Aorta (tissue), 5 donors: ENCODE measurements at places on chromosomes 2 and 18. TPM values are rescaled to one million over a fixed set of nuclear protein-coding genes. Genes with fewer than 3 reads are reported as not detected.

SOWAHC gene
- total RNA-seq = 15.0 TPM

FNDC4 gene
- 12.1 TPM for total RNA-seq

PKP4 gene
- 128 TPM for total RNA-seq

TFCP2L1 gene
- total RNA-seq = 0.69 TPM

GCG gene
- not detected for total RNA-seq

ANKRD62 gene
- not detected for total RNA-seq

DNA sequence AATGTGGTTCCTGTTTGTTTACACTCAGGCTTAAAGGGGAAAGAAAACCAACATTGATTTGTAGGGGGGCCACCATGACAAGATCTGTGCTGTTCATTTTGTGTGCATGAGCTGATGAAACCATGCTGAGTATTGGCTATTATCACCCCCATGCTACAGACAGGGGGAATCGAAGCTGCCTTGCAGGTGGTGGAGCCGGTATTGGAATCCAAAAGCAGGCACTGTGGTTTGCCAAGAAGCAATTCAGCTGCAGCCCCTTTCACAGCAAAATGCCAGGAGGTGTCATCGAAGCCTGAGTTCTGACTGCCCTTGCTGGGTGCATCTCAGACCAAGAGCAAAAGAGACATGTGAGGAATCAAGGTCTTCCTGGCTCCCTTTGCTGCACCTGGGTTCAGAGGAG is 221.9 kb downstream of the UXS1 start:
- no peak overlapping the region for H3K4me3 ChIP-seq
- H3K27ac ChIP-seq = no peak overlapping the region
- no peaks in the 10 kb centered on the region for H3K4me1 ChIP-seq
- no peaks in the 10 kb centered on the region for H3K27me3 ChIP-seq

GRCh38 chr2:226905718-226906117 is 69.9 kb downstream of the RHBDD1 start:
- no peak overlapping the region for H3K27ac ChIP-seq
- no peaks in the 10 kb centered on the region for H3K27me3 ChIP-seq
- H3K36me3 ChIP-seq = no peaks in the 10 kb centered on the region
- H3K4me1 ChIP-seq = no peaks in the 10 kb centered on the region
- no peak overlapping the region for H3K4me3 ChIP-seq

DNA sequence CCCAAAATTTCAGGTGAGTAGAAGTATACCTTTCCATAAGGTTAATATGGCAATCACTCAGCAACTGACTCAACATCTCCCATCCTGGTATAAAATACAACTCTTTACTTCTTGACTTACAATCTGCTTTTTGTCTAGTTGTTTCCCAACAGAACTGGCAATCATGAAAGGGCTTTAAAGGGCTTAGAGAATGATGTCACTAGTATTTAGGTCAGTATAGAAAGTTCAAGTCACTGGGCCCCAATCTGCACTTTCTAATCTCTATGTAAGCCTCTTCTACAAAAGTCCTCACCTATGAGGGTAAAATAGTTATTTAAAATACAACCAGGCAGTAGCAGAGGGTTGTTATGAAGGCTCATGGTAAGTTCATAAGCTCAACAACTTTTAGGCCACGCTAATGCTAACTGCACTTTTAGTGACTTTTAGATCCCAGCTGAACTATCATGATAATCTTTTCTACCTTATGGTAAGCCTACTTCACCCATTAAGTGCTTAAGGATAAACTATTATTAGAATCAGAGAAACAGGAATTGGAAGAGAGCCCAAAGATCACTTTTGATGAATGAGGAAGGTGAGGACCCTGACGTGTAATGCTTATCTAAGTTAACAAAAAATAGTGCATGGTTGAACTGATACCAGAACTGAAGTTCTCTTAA is 79.6 kb downstream of the GORASP2 start:
- no peaks in the 10 kb centered on the region for H3K4me1 ChIP-seq
- no peak overlapping the region for H3K4me3 ChIP-seq
- no peak for DNase-seq
- H3K27ac ChIP-seq = no peak overlapping the region
- H3K27me3 ChIP-seq = no peaks in the 10 kb centered on the region

DNA sequence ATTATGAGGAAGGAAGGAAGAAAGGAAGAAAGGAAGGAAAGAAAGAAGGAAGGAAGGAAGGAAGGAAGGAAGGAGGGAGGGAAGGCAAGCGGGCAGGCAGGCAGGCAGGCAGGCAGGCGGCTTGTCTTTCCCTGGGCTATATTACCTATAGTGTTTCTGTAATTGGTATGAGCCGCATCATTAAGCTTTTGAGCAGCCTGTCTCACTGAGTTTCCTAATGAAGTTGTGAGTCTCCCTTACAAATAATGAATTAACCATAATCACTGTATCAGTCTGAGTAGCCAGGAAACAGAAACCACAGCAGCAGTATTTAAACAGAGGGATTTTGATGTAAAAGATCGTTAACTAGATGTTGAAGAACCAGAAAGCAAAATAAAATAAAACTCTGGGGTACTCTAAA is 11.8 kb upstream of the SULT1C3 start:
- no peaks in the 10 kb centered on the region for H3K27me3 ChIP-seq
- H3K4me3 ChIP-seq = no peak overlapping the region
- H3K4me1 ChIP-seq = no peaks in the 10 kb centered on the region
- DNase-seq = no peak
- no peak overlapping the region for H3K27ac ChIP-seq
- no peaks in the 10 kb centered on the region for H3K36me3 ChIP-seq

DNA sequence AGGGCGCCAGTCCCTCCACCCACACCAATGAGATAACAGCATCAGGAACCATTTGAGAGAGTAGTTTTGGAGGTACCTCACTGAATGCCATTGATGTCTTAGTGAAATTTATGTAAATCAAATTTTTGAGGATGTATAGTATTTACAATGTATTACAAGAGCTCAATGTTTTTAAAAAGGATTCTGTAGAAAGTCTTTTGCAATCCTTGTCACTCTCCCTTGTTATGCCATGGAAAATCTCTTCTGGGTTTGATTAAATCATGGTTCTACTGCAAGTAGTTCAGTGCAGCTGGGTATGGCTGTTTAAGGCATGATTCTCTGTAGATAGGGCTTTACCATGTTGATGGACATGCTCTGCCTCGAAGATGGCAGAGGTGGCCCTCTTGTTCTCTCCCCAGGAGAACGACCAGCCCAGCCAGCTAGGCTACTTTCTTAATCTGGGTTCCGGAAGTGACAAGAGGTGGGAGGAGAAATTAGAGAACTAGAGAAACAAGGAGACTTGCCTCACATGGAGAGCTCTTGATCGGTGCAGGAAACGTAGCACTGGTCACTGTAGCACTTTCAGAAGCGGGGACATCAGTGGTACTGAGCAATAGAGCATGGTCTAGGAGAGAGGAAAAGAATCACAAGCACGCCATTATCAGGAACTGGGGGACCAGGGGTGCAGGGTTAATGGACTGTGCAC is 202.7 kb downstream of the CLIP4 start:
- no peak overlapping the region for H3K27ac ChIP-seq
- no peak for DNase-seq
- no peaks in the 10 kb centered on the region for H3K36me3 ChIP-seq
- no peaks in the 10 kb centered on the region for H3K4me1 ChIP-seq
- no peaks in the 10 kb centered on the region for H3K27me3 ChIP-seq

DNA sequence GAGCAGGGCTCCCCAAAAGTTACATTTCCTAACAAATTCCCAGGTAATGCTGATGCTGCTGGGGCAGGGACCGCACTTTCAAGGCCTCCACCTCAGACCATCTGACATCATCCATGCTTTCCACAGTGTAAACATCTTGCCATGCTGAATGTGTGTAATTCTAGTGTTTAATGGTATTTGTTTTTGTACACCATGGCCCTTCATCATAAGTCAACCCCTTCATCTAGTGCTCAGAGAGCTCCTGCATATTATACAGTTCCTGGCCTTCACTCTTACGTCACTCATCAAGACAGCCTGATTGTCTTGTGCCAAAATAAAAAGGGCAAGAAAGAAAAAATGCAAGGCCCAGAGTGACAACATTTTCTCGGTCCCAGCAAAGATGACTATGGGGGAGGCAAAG is 77.5 kb upstream of the ZFP36L2 start:
- no peaks in the 10 kb centered on the region for H3K27me3 ChIP-seq
- no peaks in the 10 kb centered on the region for H3K36me3 ChIP-seq
- peak overlapping the region; percentile 80 for H3K27ac ChIP-seq

GRCh38 chr2:207123776-207124391 is 41.9 kb downstream of the KLF7 start:
- no peak for DNase-seq
- peak overlapping the region; percentile 9 for H3K27ac ChIP-seq
- no peaks in the 10 kb centered on the region for H3K4me1 ChIP-seq
- H3K4me3 ChIP-seq = no peak overlapping the region
- peaks cover 8% of the 10 kb centered on the region for H3K36me3 ChIP-seq
- H3K27me3 ChIP-seq = no peaks in the 10 kb centered on the region

- DNase-seq = no peak
- no peaks in the 10 kb centered on the region for H3K4me1 ChIP-seq
- no peak overlapping the region for H3K27ac ChIP-seq
- no peaks in the 10 kb centered on the region for H3K36me3 ChIP-seq
- no peak overlapping the region for H3K4me3 ChIP-seq
Observed at GRCh38 chr2:173806761-173807160, 158.4 kb downstream of the SP3 start.
